ENCODE measurements at places on chromosomes 16 and 17.

DNA sequence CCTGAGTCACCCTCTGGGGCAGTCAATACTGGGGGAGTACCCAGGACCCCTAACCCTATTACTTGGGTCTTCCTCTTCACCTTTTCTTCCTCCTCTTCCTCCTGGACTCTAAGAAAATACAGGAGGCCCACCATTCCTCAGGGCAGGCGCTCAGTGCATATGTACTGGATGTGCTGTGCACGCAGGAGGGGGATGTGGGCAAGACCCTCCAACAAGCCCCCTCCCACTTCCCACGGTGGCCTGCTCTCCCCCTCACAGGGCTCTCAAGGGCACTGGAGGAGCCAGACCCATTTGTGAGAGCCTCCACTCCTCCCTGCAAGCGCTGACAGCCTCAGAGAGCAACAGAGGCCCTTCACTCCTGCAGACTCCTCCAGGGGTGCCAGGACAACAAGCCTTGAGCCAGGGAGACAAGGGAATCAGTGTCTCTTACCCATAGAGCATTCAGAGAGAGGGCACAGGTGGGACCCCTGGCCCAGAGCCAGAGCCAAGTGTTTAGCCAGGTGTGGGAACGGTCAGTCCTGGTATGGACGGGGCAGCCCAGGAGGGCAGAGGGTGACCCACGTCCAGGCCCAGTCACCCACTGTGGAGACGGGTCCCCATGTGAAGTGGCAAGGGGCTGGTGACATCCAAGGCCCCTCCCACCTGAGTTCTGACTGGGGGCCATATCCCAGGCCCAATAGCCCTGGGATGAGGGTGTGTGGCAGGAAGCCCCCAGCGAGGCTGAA is 27.3 kb upstream of the KSR1 start:
- DNase-seq, result no peak

DNA sequence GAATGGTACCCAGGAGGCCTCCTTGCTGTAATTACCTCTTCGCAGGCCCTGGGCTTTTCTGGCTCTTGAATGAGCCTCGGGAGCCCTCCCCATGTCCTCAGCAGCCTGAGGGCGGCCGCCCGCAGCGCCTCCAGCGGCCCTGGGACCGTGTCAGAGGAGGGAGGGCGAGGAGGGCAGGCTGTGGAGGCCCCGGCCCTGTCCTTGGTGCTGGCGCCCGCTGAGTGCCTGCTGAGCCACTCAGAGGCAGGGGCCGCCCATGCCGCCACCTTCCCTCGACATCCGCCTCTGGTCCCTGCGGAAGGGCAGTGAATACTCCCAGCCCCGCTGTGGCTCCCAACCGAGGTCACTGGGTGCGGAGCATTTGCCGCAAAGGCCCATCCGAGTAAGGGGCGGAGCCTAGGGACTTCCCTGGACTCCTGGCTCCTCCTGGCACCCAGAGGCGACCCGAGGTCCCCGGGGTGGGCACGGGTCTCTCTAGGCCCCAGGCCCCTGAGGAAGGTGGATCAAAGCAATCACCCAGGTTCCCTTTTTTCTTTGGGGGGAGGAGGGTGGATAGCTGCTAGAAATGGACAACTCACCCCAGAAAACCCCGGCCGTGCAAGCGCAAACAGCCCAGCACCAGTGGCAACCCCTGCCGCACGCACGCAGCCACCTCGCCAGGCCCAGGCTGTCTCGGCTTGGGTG is 2.8 kb downstream of the RBFOX3 start:
- DNase-seq, result no peak

- DNase-seq, result no peak
These were observed 4.0 kb upstream of the FASN start for GRCh38 chr17:82101767-82102679.

- no peak for DNase-seq
These were observed 22.3 kb upstream of the PRKAR1A start for GRCh38 chr17:68489919-68490318.
